ENCODE measurements at places on chromosomes 7 and 10. TPM values are rescaled to one million over a fixed set of nuclear protein-coding genes. Genes with fewer than 3 reads are reported as not detected.

DNA sequence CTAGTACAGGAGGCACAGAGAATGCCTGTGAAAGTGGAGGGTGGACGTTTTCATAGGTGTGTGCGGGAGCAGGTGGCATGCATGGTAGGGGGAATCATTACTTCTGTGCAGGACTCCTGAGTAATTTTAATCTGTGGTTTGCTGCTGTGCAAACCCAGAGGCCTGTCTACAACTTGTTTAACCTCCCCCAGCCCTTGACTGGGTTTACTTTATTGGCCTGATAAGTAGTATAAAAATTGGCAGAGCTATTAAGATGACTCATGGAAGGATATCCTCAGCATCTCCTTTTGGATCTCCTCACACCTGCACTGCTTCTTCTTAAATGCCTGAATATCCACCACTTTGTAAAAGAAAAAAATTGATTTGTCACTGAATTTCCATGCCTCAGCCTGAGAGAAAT lies 104.8 kb downstream of the AUTS2 start:
- H3K4me3 ChIP-seq, result no peak overlapping the region
- H3K36me3 ChIP-seq, result no peaks in the 10 kb centered on the region

The RHOBTB1 gene
- 16.7 TPM for polyA plus RNA-seq

DNA sequence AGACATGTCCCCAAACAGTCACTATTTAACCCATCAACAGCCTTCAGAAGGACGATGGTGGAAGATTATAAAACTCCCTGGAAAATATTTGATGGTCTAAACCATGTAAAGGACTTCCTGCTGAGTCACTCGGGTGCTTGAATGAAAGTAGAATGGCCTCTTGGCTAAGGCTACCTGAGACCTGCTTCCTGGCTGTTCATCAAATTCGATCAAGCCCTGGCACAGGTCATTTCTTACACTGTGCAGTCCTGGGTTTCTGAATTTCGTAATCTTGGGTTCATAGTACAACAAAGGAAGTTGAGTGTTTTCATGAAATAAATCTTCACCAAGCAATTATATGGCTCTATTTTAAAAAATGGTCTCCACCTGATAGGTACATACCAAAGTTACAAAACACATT lies 260.3 kb upstream of the RNF32 start:
- peaks cover 2% of the 10 kb centered on the region for H3K27me3 ChIP-seq
- no peak overlapping the region for H3K4me3 ChIP-seq
- H3K36me3 ChIP-seq, result no peaks in the 10 kb centered on the region
- H3K27ac ChIP-seq, result no peak overlapping the region
- no peak for DNase-seq
- peaks cover 2% of the 10 kb centered on the region for H3K4me1 ChIP-seq

The PSMG3 gene
- 39.3 TPM for polyA plus RNA-seq

GRCh38 chr7:133528796-133529195 lies 275.9 kb downstream of the EXOC4 start:
- H3K27me3 ChIP-seq, result no peaks in the 10 kb centered on the region
- H3K36me3 ChIP-seq, result no peaks in the 10 kb centered on the region
- no peaks in the 10 kb centered on the region for H3K4me1 ChIP-seq

The COL13A1 gene
- polyA plus RNA-seq, result 26.5 TPM

The ZNF487 gene
- polyA plus RNA-seq, result 16.2 TPM

Data from spinal cord (tissue), 10 donors.